ENCODE measurements at places on chromosomes 6 and 20.

DNA sequence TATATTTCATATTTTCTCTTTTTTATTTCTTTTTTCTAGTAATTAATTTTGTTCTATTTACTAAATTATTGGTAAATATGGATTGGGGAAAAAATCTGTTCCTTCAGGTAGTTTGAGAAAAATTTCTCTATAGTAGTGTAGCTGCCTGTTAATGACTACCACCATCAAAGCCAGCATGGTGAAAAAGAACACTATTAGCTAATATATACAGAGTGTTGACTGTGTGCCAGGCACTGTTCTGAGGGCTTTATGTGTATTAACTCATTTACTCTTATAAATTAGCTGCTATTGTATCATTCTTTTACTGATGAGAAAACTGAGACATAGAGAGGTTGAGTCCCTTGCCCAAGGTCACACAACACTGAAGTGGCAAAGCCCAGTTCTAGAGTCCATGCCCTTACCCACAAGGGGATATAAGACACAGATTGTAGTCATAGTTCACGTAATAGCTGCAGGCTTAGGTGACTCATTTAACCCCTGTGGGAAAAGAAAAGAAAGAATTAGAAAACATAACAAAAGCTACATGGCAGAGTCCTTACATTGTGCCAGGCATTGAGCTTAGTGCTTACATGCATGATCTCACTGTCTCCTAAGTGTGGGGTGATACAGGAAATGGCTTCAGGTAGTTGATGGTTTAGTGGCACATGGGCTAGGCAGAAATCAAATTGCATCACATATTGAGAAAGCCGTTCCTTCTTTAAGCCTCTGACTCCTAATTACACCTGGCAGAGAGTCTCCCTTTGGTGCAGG lies 12.2 kb upstream of the AKIRIN2 start:
- no peak for DNase-seq

GRCh38 chr6:134537146-134537555 lies 219.2 kb upstream of the SGK1 start:
- no peak for DNase-seq

DNA sequence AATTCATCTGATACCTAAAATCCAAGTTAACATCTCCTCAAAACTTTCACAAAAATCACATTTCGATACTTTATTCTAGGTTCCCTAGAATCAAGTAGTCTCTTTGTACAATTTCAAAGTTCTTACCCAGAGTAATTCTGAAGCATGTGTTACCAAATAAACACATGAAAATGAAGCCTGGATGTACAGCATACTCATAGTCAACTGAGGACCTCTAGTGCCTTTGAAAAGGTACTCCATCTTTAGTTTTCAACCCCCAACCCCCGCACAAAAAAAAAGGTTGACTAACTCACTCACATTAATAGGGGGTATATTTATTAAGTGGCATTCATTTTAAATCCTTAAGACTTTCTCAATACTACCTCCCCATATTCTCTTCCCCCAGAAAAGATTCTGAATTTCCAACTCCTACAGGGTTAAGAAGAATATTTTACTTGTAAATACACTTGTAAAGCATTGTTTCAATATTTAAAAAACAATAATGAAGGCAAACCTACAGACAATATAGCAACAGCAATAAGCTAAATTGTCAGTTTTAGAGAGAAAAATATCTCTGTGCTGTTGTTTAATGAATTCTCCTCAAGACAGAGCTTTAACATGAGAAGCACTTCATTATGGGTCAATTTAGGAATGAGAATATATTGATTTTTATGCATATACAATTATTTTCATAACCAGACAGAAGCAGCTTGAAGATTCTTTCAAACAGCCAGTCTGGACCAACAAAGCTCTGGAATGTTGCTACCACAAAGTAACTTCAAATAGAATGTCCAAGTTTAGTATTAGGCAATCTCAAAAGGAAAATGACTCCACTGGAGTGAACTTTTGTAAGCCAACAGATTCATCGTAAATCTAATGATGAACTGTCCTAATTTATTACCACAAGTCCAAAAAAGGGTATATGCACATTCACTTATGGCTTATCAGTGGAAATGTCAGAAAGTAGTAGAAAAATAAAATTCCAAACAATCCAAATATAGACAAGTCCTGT lies 3.3 kb downstream of the PLN start:
- DNase-seq = peak; percentile 67

DNA sequence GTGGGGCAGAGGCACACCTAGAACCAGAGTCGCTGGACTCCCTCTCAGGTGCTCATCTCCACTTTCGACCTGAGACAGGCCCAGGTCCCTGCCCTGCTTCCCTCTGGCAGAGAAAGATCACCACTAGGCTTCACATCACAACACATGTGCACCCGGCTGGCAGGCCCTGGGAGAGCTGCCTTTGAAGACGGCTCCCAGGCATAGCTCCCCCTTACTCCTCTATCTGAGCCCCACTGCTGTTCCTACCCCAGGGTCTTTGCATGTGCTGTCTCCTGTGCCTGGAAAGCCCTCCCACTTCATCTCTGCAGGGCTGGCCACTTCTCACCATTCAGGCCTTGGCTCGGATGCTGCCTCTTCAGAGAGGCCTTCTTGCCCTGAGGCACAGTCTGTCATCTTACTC lies 89.2 kb downstream of the NOL4L start:
- DNase-seq = no peak

GRCh38 chr6:28789553-28790083 lies 134.2 kb downstream of the TRIM27 start:
- DNase-seq = peak; percentile 74

GRCh38 chr6:41937472-41937860 lies 4.1 kb downstream of the CCND3 start:
- no peak for DNase-seq

DNA sequence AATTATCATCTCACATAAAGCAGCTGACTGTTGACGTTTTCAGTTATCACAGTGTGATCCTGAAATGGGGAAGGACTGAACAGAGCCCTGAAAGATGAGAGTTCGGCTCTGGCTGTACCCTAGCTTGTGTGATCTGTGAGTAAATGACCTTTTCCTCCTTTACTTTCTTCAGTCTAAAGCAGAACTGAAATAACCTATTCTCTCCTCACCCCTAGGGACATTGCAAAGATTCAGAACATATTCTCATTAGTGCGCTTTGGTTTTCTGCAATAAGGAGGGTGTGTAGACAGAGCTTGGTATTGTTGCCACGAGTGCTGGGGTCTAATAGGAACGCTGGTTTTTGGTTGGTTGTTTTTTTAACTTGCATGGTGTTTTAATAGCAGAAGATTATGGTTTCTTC lies 16.7 kb downstream of the FARS2 start:
- no peak for DNase-seq

- DNase-seq = peak; percentile 62
These were observed 4.3 kb upstream of the DCBLD1 start for GRCh38 chr6:117477988-117478852.

- DNase-seq = no peak
These were observed 20.8 kb downstream of the SDCBP2 start for GRCh38 chr20:1308067-1308701.

- peak; percentile 46 for DNase-seq
These were observed 391.0 kb downstream of the CDC5L start for GRCh38 chr6:44778513-44778912.

GRCh38 chr6:144840619-144841018 lies 555.5 kb downstream of the UTRN start:
- DNase-seq = no peak

DNA sequence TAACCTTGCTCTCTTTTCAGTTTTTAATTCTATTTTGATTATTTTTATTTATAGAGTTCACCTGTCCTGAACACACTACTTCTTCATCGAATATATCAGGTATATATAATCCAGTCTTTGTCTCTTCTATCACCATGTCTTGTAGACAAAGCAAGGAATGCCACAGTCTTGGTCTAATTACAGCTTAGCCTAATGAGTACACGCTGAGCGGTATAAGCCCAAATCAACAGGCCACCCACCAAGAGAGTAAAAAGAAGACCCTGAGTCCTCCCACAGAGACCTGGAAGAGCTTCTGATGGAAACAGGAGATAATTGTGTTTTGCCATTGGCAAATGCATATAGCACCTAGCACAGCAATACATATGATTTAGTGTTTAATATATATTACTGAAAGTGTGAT lies 68.7 kb upstream of the TCF21 start:
- no peak for DNase-seq

GRCh38 chr6:127342296-127342945 lies 988 bp downstream of the ECHDC1 start:
- DNase-seq = peak; percentile 78

GRCh38 chr6:17556014-17556413 lies 44.1 kb upstream of the FAM8A1 start:
- DNase-seq = no peak

GRCh38 chr20:24810676-24811407 lies 138.2 kb upstream of the CST7 start:
- DNase-seq = no peak

DNA sequence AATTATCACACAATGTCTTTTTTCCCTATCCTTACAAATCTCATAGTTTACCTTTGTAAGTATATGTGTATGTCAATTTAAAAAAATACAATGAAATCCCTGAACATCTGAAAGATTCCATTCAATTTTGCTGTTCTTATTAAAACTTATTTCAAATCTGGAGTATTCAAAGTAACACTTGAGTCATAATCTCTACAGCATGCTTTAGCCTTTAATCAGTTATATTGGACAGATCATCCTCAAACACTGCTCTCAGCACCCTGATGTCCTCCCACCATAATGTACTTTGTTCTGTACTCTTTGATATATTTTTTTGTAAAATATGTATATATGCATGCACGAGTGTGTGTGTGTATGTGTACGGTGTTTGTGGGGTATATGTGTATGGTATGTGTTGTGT lies 83.0 kb upstream of the RPS6KA2 start:
- DNase-seq = no peak

GRCh38 chr6:37620519-37620918 lies 77.2 kb downstream of the MDGA1 start:
- no peak for DNase-seq

GRCh38 chr6:155117256-155117655 lies 122.1 kb downstream of the TIAM2 start:
- no peak for DNase-seq

GRCh38 chr20:38863024-38863851 lies 57.7 kb downstream of the PPP1R16B start:
- no peak for DNase-seq

GRCh38 chr6:167091026-167091804 lies 31.7 kb upstream of the CCR6 start:
- DNase-seq = no peak

DNA sequence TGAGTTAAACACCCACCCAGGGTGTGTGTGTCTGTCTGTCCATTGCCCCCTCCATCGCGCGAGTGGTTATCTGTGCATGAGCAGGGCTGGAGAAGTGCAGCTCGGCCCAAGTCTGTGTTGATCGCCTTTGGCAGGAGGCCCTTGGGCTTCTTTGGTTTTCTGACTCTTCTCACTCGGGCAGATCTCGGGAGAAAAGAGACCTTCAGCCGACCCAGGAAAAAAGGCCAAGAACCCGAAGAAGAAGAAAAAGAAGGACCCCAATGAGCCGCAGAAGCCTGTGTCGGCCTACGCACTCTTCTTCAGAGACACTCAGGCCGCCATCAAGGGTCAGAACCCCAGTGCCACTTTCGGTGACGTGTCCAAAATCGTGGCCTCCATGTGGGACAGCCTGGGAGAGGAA lies 132.9 kb downstream of the JPH2 start:
- no peak for DNase-seq

GRCh38 chr20:38167328-38167850 lies 2.3 kb upstream of the TGM2 start:
- DNase-seq = no peak

GRCh38 chr20:53168491-53168890 lies 196.3 kb downstream of the TSHZ2 start:
- DNase-seq = no peak

GRCh38 chr6:145155873-145156782 lies 579.2 kb downstream of the EPM2A start:
- no peak for DNase-seq

GRCh38 chr6:42300701-42301100 lies 83.0 kb upstream of the MRPS10 start:
- DNase-seq = no peak

- no peak for DNase-seq
These were observed 227.2 kb downstream of the QKI start for GRCh38 chr6:163641706-163642105.

- no peak for DNase-seq
These were observed 29.3 kb upstream of the FAM83B start for GRCh38 chr6:54817236-54817635.

- no peak for DNase-seq
These were observed 376.7 kb downstream of the CDH26 start for GRCh38 chr20:60334911-60335310.

GRCh38 chr6:38415231-38416005 lies 224.3 kb downstream of the BTBD9 start:
- DNase-seq = no peak

DNA sequence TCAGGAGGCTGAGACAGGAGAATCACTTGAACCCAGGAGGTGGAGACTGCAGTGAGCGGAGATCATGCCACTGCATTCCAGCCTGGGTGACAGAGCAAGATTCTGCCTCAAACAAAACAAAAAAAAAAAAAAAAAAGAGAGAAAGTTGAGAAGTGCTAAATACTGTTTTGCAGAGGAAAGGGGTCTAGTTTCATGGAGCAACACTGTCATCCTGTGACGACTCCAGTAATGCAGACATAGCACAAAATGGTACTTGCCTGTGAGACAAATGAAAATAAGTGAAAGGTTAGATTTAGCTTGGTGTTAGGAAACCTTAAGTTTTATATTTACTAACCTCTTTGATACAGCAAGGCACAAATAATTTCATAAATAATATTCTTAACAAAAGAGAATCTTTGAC lies 29.7 kb downstream of the CEP162 start:
- DNase-seq = no peak

- DNase-seq = no peak
These were observed 38.0 kb downstream of the FOXA2 start for GRCh38 chr20:22546344-22546743.

DNA sequence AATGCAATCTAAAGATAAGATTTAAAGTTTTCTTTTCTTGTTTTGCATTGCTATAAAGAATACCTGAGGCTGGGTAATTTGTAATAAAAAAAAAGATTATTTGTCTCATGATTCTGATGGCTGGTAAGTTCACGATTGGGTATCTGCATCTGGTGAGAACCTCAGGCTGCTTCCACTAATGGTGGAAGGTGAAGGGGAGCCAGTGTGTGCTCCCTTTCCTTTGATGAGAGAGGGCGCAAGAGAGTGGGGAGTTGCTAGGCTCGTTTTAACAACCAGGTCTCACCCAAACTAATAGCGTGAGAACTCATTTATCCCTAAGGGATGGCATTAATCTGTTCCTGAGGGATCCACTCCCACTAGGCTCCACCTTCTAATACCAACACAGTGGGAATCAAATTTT lies 353.2 kb downstream of the BTBD3 start:
- DNase-seq = peak; percentile 27

- DNase-seq = no peak
These were observed 136.4 kb upstream of the SALL4 start for GRCh38 chr20:51938559-51939258.

GRCh38 chr6:118656847-118657451 lies 5.6 kb upstream of the CEP85L start:
- no peak for DNase-seq

- no peak for DNase-seq
These were observed 49.3 kb downstream of the EZR start for GRCh38 chr6:158769771-158770432.

All from GM23338 (cell line).